ENCODE measurements at places on chromosomes 7 and 10.

DNA sequence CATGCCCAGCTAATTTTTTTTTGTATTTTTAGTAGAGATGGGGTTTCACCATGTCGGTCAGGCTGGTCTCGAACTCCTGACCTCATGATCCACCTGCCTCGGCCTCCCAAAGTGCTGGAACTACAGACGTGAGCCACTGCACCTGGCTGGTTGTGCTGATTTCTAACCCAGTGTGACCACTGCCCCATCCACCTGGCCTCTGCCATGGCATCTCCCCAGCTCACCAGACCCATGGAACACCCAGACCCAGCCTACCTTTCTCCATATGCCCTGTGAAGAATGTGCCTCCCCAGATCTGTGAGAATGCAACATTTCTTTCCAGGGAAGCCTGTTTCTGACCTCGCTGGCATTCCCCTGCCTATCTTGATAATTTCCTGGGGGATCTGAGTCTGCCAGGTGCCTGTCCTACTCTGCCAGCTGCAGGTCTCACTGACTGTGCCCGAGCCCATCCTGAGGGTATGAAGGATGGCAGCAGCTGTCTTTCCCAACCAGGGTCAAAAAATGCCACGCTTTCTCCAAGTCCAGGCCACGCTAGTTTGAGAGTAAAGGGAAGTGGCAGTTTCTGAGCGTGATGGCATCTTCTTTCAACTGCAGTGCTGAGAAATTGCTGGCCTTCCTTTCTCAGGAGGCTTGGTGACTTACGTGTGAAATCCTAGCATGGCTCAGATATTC lies 324.4 kb upstream of the ZNF32 start:
- no peak for DNase-seq

GRCh38 chr10:124158592-124158991 lies 65.2 kb upstream of the CHST15 start:
- no peak for DNase-seq

DNA sequence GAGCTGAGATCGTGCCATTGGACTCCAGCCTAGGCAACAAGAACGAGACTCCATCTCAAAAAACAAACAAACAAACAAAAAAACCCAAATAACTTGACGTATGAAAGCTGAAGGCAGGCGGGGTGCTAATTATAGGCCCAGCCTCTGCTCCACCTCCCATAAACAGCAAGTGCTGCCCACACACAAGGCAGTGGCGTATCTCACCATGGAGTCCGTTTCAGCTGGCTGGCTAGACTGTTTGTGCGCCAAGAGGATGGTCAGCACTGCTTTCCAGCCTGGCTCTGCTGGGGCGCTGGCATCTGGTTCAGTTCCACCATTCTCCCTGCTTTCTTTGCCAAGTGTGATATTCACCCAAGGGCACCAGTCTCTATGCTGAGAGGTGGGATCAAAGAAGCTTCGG lies 29.1 kb downstream of the ZC3HC1 start:
- no peak for DNase-seq

GRCh38 chr7:27099453-27100370 lies 2.8 kb downstream of the HOXA2 start:
- no peak for DNase-seq

GRCh38 chr7:49396229-49396628 lies 377.2 kb upstream of the VWC2 start:
- DNase-seq, result no peak

DNA sequence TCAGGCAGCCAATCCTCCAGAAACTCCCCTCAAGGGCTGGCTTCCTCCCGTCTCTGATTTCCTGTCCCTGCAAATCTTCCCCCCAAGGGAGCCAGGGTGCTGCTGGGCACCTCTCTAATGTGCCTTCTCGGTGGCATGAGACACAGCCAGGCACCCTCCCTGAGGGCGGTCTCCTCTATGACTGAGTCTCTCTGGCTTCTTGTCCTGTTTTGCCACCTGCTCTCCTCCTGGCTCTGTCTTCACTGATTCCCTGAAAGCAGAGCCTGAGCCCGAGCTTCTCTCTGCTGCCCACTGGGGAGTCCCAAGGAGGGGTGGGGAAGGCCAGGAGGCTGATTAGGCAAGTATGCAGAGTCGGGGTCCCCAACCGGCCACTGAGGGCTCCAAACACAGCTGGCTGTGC lies 60.4 kb upstream of the INSIG1 start:
- no peak for DNase-seq

- no peak for DNase-seq
Observed at GRCh38 chr7:95199779-95200558, 124.4 kb downstream of the PON1 start.

GRCh38 chr7:46150202-46150601 lies 229.1 kb upstream of the IGFBP3 start:
- no peak for DNase-seq
